Spinal cord (tissue), 10 donors: ENCODE measurements at places on chromosomes 13 and 19. TPM values are rescaled to one million over a fixed set of nuclear protein-coding genes. Genes with fewer than 3 reads are reported as not detected.

Gene ZNF134
- total RNA-seq = 25.2 TPM

Gene ELL
- total RNA-seq = 7.6 TPM

Gene SNRPD2
- total RNA-seq = 393 TPM

Gene KLK11
- total RNA-seq = not detected

Gene CPAMD8
- total RNA-seq = 22.3 TPM

Gene CFD
- total RNA-seq = 4.2 TPM

Gene ZNF667
- total RNA-seq = 19.4 TPM

Gene C19orf38
- total RNA-seq = 2.4 TPM

Gene CCDC169
- 3.4 TPM for total RNA-seq

Gene SLITRK6
- 2.4 TPM for total RNA-seq

Gene IZUMO4
- 14.9 TPM for total RNA-seq

Gene ZNF837
- total RNA-seq = 2.3 TPM
